ENCODE measurements at places on chromosomes 16 and 17.
A peak's percentile ranks its signal among the peaks of the same experiment; 100 is the strongest.

DNA sequence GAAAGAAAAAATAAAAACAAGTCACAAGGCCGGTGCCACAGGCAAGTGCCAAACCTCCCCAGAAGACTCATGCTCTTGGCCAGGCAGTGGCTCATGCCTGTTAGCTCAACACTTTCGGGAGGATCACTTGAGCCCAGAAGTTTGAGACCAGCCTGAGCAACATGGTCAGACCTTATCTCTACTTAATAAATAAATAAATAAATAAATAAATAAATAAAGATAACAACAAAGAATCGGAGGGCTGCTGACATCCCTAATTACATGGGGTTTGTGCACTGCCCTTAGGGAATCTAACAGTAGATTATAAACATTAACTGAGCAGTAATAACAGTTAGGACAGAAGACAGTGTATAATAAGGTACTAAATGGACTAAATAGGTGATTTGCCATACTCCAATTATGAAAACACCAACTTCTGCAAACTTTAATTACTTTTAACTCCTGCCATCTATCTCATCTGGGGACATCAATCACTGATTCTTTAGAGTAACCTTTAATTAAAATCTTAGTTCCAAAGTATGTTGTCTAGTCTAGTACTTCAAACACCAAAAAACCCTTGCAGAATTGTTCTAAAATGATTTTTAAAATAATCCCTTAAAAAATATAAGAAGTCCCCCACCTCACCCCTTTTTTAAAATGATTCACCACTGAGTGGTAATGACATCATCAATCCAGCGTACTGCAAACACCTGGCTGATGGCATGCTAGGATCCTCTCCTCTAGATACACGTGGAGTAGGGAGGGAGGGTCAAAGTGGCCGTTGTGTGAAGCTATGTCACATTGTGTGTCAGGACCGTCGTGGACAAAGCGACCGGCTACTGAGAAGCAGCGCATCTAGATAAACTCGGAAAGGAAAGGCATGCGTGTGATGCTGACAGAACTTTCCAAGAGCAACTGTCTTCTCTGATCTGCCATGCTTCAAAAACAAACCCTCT lies 28.5 kb downstream of the CYTH1 start:
- DNase-seq, result no peak

GRCh38 chr17:66349521-66350254 lies 47.3 kb downstream of the PRKCA start:
- no peak for DNase-seq

- no peak for DNase-seq
These were observed 3.7 kb downstream of the PHOSPHO1 start for GRCh38 chr17:49226771-49227435.

- DNase-seq, result no peak
These were observed 22.3 kb downstream of the CDH11 start for GRCh38 chr16:65099607-65100006.

DNA sequence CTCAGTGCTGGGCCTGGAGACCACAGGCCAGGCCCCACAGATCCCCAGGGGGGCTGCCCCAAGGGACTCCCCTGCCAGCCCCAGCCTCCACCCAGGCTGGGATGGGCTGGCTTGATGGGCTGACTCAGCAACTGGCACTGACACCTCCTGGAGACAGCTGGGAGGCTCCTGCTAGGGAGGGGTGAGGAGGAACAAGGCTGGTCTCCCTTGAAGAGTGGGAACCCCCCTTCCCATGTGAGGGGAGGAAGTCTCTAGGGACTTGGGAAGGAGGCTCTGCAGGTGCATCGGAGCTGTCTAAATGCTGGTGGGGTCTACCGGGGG lies 10.4 kb downstream of the NHERF1 start:
- DNase-seq, result peak; percentile 78

- no peak for DNase-seq
These were observed 20.2 kb downstream of the CACNG4 start for GRCh38 chr17:66984730-66985129.

GRCh38 chr17:57038486-57038885 lies 46.6 kb upstream of the AKAP1 start:
- DNase-seq, result no peak

GRCh38 chr17:47829870-47830269 lies 1.5 kb downstream of the MRPL10 start:
- DNase-seq, result no peak

DNA sequence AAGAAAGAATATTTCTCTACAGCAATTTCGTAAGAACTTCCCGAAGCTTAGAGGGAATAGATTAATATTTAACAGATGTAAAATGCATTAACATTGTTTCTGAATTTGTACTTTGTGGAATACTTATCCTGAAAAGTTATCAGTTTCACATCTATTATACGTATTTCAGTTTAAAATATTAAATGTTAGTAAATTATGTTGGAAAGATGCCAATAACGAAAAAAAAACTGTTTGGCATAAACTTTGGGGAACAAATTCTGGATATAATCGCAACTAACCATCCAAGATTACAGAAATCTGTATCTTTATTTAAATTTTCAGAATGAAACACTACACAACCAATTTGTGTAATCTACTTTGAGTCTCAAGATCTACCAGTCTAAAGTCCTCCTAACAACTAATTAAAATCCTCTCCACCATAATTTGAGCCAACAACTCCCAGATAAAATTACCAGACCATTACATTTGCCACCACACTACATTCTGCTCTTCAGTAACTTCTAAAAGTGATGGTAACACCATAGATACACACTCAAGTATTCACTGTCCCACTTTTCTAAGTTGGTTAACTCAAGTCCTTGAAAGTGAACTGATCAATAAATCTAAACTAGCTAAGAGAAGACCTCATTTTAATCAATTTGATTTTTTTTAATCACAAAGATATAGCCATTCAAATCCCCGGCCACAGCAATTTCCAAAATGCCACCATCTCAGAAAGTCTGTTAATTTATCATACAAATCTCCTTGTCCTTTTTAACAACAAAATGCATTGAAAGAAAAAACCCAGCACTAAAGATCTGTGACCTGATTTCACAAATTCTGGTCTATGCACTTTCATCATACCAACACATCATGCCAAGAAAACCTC lies 2.0 kb downstream of the SIAH1 start:
- DNase-seq, result no peak

DNA sequence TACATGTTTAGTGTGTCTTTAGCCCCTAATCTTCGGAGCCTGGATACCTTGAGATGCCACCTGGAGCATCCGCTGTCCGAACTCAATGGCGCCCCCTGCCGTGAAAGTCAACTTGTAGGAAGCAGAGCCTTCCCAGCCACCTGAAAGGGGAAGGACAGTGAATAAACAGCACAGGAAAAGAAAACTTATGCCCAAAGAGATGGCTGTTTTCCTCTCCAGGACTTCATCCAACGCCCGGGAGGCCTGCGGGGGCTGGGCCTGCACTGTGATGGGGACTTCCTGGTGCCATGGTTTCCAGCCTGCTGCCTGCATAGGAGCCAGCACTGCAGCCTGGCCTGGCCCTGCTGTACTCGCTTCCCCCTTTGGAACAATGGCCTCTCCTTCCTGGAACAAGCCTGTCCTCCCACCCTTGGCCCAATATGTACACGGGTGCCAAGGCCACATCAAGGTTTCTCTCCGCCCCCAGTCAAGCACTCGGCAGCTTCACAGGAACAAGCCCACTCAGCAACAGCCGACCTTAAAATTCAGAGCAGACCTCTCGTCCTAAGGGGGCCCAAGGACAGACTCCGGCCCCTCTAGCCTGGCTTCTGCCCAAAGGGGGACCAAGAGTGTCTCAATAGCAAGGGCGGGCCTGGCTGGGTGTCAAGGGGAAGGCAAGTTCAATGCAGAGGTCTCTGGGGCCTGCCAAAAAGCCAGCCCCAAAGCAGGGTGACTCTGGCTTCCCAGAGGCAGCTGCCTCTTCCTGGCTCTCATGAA lies 4.5 kb upstream of the UNC13D start:
- peak; percentile 84 for DNase-seq

- no peak for DNase-seq
These were observed 90.1 kb downstream of the KCNJ2 start for GRCh38 chr17:70259400-70259799.

- DNase-seq, result no peak
These were observed 5.8 kb upstream of the FASN start for GRCh38 chr17:82103553-82104451.

GRCh38 chr16:51159865-51160264 lies 8.8 kb upstream of the SALL1 start:
- DNase-seq, result no peak
